Posterior cingulate gyrus (tissue), 11 donors: ENCODE measurements at places on chromosomes 6 and 20.

GRCh38 chr6:1526398-1527072 lies 83.2 kb upstream of the FOXC1 start:
- DNase-seq: peak; percentile 32

- DNase-seq: no peak
These were observed 12.4 kb downstream of the FRS3 start for GRCh38 chr6:41767112-41767833.

- DNase-seq: no peak
These were observed 2.3 kb downstream of the SNX9 start for GRCh38 chr6:157825243-157825904.

GRCh38 chr6:134948142-134948541 lies 1.8 kb downstream of the ALDH8A1 start:
- no peak for DNase-seq

DNA sequence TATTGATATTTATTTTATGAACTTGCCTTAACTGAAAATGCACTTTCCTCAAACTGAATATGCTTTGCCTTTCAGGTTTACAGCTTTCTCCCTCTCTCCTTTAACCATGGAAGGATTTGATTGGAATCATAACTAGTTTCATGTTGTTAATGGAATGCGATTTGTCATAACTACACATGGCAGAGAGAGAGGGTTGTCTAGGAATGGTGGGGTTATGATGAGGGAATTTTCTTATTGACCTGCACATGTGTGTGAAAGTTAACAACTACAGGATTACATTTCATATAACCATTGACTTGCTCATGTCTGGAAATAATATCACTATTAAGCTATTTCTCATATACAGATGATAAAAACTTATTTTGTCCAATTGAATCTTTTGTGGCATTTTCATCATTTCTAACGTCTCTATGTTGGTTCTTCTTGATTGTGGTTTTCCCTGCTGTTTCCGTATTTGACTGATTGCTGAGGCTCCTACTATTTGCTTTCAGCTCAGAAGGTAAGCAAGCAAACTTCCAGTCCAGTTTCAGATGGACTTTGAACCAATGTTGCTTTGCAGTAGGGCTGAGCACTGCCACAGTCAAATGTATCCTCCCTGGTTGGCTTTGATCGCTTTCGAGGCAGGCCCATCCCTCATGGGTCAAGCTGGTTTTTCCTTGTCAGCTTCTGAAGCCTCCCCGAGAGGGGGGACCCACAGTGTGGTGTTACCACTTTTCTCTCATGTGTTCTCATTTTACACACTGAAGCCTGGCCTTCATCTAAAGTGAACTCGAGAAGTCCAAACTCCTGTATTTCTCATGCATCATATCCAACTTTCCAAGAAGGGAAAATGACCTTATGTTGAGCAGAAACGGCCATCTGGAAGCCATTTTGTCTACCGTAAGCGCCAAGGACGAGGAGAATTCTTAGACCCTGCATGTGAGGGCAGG lies 7.6 kb upstream of the CCN2 start:
- DNase-seq: no peak

- no peak for DNase-seq
These were observed 56.5 kb upstream of the TENT5A start for GRCh38 chr6:81808851-81809570.

- peak; percentile 90 for DNase-seq
These were observed 171.4 kb upstream of the QKI start for GRCh38 chr6:163243083-163243482.

DNA sequence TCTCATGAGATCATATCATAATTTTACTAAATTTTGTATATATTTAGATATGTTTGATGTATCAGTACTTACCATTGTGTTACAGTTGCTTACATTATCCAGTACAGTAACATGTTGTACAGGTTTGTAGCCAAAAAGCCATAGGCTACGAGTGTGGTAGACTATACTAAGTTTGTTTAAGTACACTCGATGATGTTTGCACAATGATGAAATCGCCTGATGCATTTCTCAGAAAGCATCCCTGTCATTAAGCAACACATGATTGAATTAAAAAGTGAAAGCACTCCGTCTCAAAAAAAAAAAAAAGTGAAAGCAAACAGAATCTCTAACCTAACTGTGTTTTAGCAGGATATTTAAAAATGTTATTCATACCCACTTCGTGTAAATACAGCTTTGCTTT lies 104.9 kb upstream of the TFAP2D start:
- DNase-seq: no peak

GRCh38 chr6:11251553-11252360 lies 19.3 kb upstream of the NEDD9 start:
- DNase-seq: peak; percentile 92

GRCh38 chr6:10426781-10427279 lies 12.0 kb upstream of the TFAP2A start:
- DNase-seq: no peak

GRCh38 chr6:36837686-36838085 lies 1.6 kb downstream of the CPNE5 start:
- no peak for DNase-seq

DNA sequence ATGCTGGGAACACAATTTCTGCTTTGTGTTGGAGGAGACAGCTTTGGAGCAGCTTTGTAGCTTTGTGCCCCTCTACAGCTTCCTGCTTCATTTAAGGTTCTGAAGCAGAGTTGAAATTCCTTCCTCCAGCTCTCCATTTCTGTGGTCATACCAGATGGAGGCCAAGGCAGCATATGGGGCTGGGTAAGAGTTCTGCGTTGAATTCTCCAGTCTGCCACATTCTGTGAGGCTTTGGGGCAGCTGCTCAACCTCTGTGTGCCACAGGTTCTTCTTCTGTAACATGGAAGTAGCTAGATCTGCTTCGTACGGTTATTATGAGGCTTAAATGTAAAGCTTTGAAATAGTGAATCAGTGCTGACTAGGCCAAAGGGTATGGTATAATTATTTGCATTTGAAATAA lies 2.9 kb upstream of the TRIM26 start:
- DNase-seq: no peak

- no peak for DNase-seq
These were observed 2.4 kb downstream of the SLC22A23 start for GRCh38 chr6:3454273-3455010.

DNA sequence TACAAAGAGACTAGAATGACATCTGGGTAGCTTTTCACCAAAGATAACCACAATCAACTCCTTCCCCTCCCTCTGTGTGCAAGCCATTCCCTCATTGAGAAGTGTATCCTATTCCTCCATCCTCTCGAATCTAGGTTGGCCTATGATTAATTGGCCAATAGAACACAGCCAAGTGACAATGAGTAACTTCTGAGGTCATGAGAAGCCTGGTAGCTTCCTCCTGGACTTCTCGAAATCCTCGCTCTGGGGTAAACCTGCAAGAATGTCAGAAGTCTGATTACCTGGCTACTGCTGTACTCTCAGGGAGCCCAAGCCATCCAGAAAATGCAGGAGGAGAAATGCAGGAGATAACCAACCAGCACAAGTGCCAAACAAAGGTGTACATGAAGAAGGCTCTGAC lies 13.1 kb downstream of the ARHGAP18 start:
- no peak for DNase-seq

GRCh38 chr20:1887756-1888155 lies 7.5 kb upstream of the SIRPA start:
- DNase-seq: no peak

DNA sequence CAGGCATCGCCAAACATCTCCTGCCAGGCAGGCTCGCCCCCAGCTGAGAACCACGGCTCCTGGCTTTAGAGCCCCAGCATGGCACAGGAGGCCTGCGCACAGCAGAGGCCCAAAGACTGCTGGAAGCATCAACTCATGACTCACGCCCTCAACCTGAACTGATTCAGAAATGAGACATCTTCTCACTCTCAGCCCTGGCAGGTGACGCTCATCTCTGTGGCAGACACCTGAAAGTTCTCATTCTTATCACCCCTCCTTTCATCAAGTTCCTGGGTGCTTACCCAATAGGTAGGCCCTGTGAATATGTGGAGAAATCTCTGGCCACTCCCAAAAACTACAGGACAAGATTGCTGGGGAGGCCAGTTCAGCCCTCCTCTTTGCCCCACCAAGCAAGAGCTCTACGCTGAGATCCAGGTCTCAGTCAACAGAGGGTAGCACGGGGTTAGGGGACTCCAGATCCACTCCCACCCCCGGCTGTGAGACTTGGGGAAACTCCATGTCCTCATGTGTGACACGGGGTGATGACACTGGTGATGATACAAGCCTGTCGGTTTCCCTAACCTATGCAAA lies 11.3 kb downstream of the NFATC2 start:
- DNase-seq: no peak

DNA sequence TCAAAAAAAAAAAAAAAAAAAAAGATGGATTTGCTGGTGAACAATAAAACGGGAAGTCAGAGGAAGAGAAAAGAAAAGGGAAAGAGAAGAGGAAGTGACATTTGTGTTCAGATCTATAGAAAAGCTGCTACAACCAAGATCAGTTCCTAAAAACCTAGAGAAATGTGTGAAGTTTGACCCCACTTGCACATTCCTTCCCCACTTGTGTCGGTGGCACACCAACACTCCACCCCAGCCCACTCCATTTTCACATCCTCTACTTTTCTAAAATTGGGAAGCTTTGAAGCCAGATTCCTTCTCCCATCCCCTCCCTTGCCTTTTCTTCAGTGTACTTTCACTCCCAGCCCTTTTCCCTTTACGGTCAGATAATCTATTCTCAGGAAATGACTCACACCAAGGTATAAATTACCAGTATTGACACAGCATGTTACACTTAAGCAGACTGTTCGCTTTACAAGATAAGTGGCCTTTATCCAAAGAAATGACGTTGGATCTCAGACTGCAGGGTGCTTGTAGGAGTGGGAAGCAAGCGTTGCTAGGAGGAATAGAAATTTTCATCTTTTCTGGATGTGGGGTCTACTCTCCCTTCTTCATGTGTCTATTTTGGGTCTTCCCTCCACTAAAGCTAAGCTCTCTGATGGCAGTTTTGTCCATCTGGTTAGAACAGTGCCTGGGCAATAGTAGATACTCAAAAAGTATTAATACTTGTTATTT lies 92.5 kb upstream of the ADGRF1 start:
- DNase-seq: no peak

DNA sequence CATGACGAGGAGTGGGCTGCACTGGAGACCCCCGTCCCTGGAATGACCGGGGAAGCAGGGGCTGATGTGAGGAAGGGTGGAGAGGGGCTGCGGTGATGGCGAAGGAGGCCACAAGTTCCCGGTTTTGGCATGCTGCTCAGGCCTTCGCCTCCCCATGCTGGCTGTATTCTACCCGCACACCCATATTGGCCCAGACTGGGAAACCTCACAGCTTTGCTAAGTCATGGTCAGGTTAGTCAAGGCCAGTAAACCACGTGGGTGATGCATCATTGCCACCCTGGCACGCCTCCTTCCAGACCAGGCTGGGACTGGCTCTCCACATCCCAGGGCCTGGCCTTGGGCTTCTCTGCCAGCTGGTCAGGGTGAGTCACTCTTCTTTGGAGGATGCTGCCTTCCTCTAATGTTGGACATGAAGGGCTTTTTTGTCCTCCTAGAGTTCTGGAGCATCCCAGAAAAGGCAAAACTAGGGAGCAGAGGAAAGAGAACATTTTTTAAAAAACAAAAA lies 53.8 kb downstream of the PCNA start:
- DNase-seq: peak; percentile 15

DNA sequence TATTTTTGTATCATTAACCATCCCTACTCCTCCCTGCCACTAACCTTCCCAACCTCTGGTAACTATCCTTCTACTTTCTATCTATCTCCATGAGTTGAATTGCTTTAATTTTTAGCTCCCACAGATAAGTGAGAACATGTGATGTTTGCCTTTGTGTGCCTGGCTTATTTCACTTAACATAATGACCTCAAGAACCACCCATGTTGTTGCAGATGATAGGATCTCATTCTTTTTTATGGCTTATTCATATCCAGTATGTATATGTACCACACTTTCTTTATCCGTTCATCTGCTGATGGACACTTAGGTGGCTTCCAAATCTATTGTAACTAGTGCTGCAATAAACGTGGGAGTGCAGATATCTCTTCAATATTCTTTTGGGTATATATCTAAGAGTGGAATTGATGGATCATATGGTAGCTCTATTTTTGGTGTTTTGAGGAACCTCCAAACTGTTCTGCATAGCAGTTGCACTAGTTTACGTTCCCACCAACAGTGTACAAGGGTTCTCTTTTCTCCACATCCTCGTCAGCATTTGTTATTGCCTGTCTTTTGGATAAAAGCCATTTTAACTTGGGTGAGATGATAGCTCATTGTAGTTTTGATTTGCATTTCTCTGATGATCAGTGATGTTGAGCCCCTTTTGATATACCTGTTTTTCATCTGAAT lies 201.4 kb downstream of the ARHGAP18 start:
- DNase-seq: no peak

- no peak for DNase-seq
These were observed 49.6 kb downstream of the ZMYND8 start for GRCh38 chr20:47306755-47307370.
